ENCODE measurements at places on chromosomes 11 and 22.

- no peaks in the 10 kb centered on the region for H3K27me3 ChIP-seq
- H3K4me1 ChIP-seq = no peaks in the 10 kb centered on the region
- no peak overlapping the region for H3K27ac ChIP-seq
- H3K36me3 ChIP-seq = no peaks in the 10 kb centered on the region
Observed at GRCh38 chr11:115784796-115785521, 280.7 kb upstream of the CADM1 start.

DNA sequence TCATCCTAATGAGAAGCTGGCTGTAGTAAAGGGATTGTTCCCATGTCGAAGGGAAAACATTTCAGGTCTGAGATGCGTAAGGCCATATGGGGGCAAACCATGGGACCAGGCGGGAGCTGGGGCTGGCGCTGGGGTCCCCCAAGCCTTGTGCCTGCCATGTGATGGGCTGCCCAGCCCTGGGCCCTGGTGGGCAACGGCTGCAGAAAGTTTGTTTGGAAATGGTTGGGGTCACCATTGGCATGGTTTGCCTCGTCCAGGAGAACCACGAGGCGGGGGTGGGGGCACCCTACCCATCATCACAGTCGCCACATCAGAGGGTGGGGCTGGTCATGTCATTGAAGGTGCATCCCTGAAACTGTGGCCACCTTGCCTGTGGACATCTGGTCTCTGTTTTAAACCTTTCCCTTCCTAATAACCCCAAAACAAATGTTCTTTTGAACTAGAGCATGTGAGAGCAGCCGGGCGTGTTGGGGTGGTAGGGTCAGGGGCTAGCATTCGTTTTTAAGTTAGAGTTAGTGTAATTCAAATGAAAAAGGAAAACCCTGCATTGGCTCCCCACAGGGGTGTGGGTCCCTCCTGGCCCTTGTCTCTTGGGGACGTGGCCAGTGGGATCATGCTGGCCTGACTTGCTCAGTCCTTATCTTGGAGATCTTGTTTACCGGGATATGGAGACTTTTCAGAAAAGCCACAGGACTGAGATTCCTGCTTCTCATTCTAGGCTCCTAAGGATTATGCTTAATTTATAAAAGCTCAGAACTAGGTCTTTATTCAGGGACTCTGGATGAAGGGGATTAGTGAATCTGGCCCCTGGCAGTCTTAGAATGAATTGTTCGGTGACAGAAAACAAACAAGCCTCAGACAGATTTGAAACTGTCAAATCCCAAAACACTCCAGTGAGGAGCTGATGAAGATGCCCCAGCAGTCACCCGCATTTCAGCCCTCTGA lies 98.5 kb downstream of the CTTN start:
- no peaks in the 10 kb centered on the region for H3K27me3 ChIP-seq
- no peaks in the 10 kb centered on the region for H3K4me1 ChIP-seq
- no peak for DNase-seq
- no peak overlapping the region for H3K4me3 ChIP-seq
- no peaks in the 10 kb centered on the region for H3K36me3 ChIP-seq

GRCh38 chr11:11540157-11540556 lies 81.6 kb downstream of the GALNT18 start:
- no peak for DNase-seq
- no peaks in the 10 kb centered on the region for H3K36me3 ChIP-seq
- H3K27me3 ChIP-seq = no peaks in the 10 kb centered on the region
- H3K4me3 ChIP-seq = no peak overlapping the region

GRCh38 chr11:9139628-9140357 lies 48.4 kb upstream of the SCUBE2 start:
- H3K27ac ChIP-seq = peak overlapping the region; percentile 64
- DNase-seq = no peak
- no peak overlapping the region for H3K4me3 ChIP-seq
- H3K27me3 ChIP-seq = no peaks in the 10 kb centered on the region
- peaks cover 28% of the 10 kb centered on the region for H3K4me1 ChIP-seq

DNA sequence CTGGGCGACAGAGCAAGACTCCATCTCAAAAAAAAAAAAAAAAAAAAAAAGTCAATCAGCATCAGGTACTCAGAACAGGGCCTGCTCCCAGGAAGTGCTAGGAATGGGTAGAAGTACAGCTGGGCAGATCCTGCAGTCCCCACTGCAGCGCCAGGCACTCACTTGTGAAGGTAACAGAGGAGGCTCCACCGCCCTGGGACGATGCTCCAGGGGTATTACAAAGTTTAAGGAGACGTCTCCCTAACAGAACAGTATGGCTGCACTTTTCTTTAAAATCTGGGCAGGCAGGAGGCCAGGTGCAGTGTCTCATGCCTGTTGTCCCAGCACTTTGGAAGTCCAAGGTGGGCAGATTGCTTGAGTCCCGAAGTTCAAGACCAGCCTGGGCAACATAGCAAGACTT lies 1449.0 kb downstream of the BRD1 start:
- no peaks in the 10 kb centered on the region for H3K4me1 ChIP-seq
- no peak overlapping the region for H3K27ac ChIP-seq
- H3K27me3 ChIP-seq = no peaks in the 10 kb centered on the region
- DNase-seq = no peak

- no peak overlapping the region for H3K4me3 ChIP-seq
- H3K27me3 ChIP-seq = no peaks in the 10 kb centered on the region
- no peaks in the 10 kb centered on the region for H3K36me3 ChIP-seq
- no peaks in the 10 kb centered on the region for H3K4me1 ChIP-seq
Observed at GRCh38 chr11:111231836-111232235, 13.7 kb upstream of the POU2AF2 start.

GRCh38 chr11:72629266-72629665 lies 45.0 kb downstream of the PDE2A start:
- peaks cover 26% of the 10 kb centered on the region for H3K27me3 ChIP-seq
- no peak overlapping the region for H3K27ac ChIP-seq
- peaks cover 22% of the 10 kb centered on the region for H3K4me1 ChIP-seq
- H3K4me3 ChIP-seq = no peak overlapping the region
- DNase-seq = peak; percentile 67
- H3K36me3 ChIP-seq = no peaks in the 10 kb centered on the region

DNA sequence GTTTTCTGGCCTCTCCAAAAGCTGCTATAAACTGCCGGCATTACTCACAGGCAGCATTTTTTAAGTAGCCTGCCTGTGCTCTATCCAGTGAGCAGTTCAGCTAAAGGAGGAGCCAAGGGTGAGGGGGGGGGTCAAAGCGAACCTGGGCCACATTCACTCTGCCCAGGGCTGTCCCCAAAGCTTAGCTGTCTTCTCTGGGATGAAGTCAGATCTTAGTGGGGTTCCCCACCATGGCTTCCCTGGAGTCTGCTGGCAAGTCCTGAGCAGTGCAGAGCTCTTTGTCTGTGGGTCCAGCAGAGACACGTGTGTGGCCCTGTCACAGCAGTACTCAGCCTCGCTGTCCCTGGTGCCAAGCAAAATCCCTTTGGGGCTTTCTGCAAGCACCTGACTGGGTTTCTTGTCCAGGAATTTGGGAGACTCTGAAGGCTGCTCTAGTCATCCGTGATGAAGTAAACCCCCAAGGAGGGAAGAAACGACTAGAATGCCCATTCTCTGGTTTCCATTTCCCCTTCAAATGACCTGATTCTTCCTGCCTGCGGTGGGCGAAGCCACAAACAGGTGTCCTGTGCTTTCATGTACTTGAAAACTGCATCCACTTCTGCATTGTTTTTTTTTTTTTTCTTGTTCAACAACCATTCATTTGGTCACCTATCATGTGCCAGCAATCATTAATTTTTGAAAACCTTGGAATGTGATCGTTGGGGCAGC lies 2.6 kb downstream of the KCNJ5 start:
- H3K27me3 ChIP-seq = peaks cover 8% of the 10 kb centered on the region
- DNase-seq = no peak
- no peak overlapping the region for H3K27ac ChIP-seq
- no peaks in the 10 kb centered on the region for H3K36me3 ChIP-seq

GRCh38 chr22:24427500-24428164 lies at the start of gene ADORA2A:
Gene ADORA2A, plus strand, starts transcription at chr22:24427599. Its CDS starts 5,806 bp downstream, at chr22:24433405.
- H3K4me1 ChIP-seq = peaks cover 13% of the 10 kb centered on the region
- H3K36me3 ChIP-seq = no peaks in the 10 kb centered on the region
- no peaks in the 10 kb centered on the region for H3K27me3 ChIP-seq
- H3K27ac ChIP-seq = no peak within 1 kb of the TSS

DNA sequence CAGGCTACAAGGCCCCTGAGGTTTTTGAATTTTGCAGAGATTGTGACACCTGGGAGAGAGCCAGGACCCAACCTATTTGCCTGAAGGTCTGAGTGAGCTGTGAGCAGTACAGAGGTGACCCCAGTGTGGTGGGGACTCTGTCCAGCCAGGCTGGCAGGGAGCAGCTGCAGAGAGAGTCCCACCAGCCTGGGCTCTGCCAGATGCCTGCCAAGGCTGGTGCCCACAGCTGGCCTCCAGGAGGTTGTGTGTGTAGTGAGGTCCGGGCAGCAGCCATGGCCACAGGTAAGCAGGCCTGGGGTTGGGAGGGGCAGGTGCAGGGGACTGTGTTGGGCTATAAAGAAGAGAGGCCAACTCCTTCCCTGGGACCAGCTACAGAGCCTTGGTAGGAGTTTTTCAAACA lies 144.8 kb downstream of the CRYBB2 start:
- peaks cover 19% of the 10 kb centered on the region for H3K36me3 ChIP-seq
- no peak overlapping the region for H3K4me3 ChIP-seq
- peaks cover 31% of the 10 kb centered on the region for H3K4me1 ChIP-seq
- H3K27me3 ChIP-seq = no peaks in the 10 kb centered on the region
- peak overlapping the region; percentile 10 for H3K27ac ChIP-seq

DNA sequence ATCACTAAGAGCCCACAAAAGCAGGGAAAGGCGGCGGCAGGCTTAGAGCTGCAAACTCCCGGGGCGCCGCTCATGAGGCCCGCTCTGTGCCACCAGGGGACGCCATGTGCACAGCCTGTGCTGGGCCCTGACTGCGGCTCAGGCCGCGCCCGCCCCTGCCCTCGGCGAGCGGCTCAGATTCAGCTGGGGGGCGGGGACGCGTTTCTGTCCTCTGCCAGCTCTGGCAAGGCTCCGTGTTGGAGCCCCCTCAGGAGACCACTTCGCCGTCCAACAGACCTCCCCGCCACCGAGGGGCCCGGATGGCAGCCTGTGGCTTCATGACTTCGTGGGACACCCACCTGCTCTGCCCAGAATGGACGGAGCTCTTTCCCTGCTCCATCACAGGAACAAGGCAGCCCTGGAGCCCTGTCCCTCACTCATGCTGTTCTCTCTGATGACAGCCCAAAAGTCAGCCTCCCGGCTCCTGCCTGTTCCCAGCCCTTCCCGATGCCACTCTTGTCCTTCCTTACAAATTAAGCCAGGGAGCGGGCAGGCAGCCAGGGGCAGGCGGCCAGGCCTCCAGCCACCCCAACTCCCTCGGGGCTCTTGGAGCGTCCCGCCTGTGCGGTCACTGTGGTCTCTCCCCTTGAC lies 69.1 kb downstream of the NAT10 start:
- peaks cover 8% of the 10 kb centered on the region for H3K4me1 ChIP-seq
- H3K4me3 ChIP-seq = no peak overlapping the region
- no peaks in the 10 kb centered on the region for H3K36me3 ChIP-seq
- H3K27me3 ChIP-seq = peaks cover 20% of the 10 kb centered on the region

DNA sequence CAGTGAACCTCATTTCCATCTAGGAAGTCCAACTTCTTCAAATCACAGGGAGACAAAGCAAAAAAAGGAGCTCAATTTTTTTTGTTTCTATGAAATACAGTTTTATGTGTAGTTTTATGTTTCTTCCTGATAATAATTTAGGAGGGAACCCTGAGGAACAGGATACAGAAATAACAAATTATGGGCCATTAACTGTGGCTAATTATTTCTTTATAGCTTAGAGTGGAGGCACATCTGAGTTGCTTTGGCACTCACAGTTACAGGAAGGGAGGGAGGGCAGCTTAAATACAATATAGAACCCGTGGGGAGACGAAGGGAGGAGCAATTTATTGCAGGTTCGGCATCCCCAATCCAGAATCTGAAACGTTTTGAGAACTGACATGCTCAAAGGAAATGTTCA lies 37.1 kb upstream of the HORMAD2 start:
- H3K4me3 ChIP-seq = no peak overlapping the region
- no peaks in the 10 kb centered on the region for H3K27me3 ChIP-seq
- H3K36me3 ChIP-seq = no peaks in the 10 kb centered on the region

DNA sequence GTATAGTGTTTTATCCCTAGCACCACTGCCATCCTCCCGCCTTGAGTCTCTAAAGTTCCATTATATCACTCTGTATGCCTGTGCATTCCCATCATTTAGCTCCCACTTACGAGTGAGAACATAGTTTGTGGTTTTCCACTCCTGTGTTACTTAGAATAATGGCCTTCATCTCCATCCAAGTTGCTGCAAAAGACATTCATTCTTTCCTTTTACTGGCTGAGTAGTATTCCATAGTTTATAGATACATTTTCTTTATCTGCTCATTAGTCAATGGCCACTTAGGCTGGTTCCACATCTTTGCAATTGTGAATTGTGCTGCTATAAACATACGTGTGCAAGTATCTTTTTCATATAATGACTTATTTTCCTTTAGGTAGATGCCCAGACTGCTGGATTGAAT lies 24.4 kb downstream of the TAB1 start:
- no peaks in the 10 kb centered on the region for H3K4me1 ChIP-seq
- peaks cover 93% of the 10 kb centered on the region for H3K36me3 ChIP-seq
- no peak overlapping the region for H3K4me3 ChIP-seq
- DNase-seq = no peak

DNA sequence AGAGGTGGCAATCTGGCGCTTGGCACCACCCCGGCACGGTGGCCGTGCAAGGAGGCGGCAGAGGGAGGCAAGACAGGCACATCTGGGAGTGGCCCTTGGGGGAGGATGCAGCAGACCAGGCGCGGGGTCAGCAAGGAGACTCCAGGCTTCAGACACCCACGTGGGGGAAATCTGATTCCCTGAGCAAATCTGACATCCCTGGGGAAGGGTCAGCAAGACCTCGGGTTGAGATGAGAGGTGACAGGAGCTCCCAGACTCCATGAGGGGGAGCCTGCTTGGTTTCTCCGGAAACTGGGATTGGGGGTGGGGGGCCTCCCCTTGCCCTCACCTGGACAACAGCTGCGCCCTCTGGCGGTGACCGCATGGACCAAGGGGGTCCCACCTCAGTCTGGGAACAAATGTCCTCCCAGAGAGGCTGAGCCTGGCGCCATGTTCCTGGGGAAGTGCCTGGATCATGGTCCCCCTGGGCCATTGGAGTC lies 4.0 kb upstream of the RCOR2 start:
- no peaks in the 10 kb centered on the region for H3K36me3 ChIP-seq
- H3K4me1 ChIP-seq = peaks cover 25% of the 10 kb centered on the region
- no peak overlapping the region for H3K4me3 ChIP-seq
- H3K27ac ChIP-seq = no peak overlapping the region
- no peaks in the 10 kb centered on the region for H3K27me3 ChIP-seq

- H3K27ac ChIP-seq = no peak overlapping the region
- H3K4me1 ChIP-seq = peaks cover 10% of the 10 kb centered on the region
- peaks cover 87% of the 10 kb centered on the region for H3K27me3 ChIP-seq
- H3K36me3 ChIP-seq = no peaks in the 10 kb centered on the region
Observed at GRCh38 chr22:36814801-36815200, 2.0 kb downstream of the PVALB start.

DNA sequence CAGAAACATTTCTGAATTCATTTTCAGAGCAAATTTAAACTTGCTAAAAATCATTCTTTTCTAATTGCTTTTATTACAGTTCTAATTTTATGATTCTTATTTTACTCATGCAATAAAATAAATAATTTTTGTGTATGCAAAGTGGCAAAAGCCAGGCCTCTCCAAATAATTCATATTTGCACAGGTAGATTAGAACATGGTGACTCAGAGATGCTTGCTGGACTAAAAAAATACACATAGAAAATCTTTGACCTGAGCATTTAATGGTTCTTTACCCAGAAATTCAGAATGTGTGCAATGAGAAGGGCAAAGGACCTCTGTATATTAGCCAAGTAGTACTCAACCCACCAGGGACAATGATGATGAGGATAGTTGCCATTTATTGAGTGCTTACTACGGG lies 15.3 kb downstream of the MAP6 start:
- no peak for DNase-seq
- no peaks in the 10 kb centered on the region for H3K27me3 ChIP-seq
- H3K36me3 ChIP-seq = no peaks in the 10 kb centered on the region
- no peak overlapping the region for H3K4me3 ChIP-seq
